Vagina (tissue), 2 donors: ENCODE measurements at places on chromosomes 5 and 9. TPM values are rescaled to one million over a fixed set of nuclear protein-coding genes. Genes with fewer than 3 reads are reported as not detected.
A peak's percentile ranks its signal among the peaks of the same experiment; 100 is the strongest.

Gene CTXN3
- total RNA-seq: not detected

Gene TMEM174
- total RNA-seq: not detected

Gene ATP10B
- total RNA-seq: 9.1 TPM

Gene PCDHGA6
- total RNA-seq: 6.4 TPM

Gene KIF27
- total RNA-seq: 6.1 TPM

Gene SLC36A2
- total RNA-seq: not detected

Gene SPINK7
- 65.3 TPM for total RNA-seq

GRCh38 chr5:114726131-114726530, 364.3 kb downstream of the KCNN2 start:
- DNase-seq: no peak

- no peak for DNase-seq
These were observed 120.4 kb upstream of the PTGER4 start for GRCh38 chr5:40559306-40559705.

- DNase-seq: no peak
These were observed 53.2 kb downstream of the ZNF474 start for GRCh38 chr5:122182491-122182921.

DNA sequence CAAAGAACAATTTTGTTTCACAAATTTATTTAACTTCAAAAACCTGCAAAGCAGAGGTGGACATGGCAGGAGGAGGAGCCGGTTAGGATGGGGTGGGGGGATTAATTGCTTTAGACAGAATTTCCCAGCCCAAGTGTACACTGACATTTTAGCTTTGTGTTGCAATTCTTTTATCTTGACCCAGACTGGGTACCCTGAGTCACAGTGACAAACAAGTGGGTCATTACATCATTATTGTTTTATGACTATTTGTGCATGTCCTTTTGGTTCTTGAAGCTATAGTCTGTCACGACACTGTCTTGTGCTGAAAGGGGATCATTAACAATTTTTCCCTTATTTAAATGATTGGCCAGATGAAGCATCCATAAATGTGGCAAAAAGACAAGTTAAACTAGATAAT, 84.5 kb upstream of the VCAN start:
- no peak for DNase-seq

DNA sequence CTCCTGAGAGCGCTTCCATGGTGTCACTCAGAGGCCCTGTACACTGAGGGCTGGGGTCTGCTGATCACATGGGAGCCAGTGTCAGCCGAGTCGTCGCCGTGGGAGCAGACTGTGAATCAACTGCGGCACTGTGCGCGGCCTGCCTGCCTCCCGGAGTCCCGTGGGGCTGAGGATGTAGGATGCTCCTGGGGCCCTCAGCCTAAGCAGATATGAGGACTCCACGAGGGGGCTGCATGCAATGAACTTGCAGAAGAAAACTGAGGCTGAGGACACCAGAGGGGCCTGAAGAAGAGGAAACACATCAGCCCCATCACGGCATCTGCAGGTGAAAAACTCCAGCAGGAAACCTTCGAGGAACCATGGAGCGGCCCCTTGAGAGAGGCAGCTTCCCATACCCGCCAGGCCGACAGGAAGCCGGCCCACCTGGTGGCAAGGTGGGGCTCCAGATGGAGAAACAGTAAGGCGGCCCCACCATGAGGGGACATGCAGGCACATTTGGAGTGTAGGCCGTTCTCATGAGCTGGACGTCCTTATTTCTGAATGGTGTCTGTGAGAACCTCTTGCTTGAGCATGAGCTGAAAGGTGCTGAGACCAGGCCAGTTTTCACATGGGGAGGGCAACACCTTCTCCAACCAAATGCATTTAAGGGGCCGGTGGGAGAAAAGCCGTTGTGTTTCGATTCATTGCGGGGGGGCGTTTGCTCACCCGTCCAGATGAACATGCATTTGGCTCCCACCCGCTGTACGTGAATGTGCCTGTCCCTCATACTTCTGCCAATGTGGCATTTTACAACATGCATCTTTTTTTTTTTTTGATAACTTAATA, 35.2 kb upstream of the ADAMTS2 start:
- DNase-seq: no peak

- no peak for DNase-seq
These were observed 37.2 kb downstream of the HEXB start for GRCh38 chr5:74722271-74722670.

DNA sequence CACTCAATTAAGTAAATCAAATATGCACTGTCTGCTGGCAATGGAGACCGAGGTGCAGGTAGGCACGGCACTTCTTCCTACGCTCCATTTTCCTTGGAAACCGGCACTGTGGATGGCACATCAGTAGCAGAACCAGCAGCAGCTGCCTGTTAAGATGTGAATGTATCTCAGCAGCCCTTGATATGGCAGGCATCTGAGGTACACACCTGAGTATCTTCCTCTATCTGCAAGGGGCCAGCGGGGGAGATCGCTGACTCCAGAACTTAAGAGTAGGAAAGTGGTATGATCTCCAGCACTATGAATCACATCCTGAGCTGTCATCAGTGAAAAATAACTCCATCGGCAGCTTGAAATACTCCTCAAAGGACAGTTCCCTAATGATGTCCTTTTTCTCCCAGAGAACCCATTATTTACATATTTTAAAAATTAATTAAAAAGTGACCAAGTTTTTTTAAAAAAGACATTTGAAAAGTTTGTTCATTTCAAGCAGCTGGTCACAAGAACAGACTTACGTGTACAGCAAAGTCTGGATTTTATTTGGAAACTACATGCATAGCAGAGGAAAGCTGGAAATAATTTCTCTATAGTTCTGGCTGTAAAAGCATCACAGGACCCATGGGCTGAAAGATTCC, 97.1 kb downstream of the ADAMTS12 start:
- DNase-seq: no peak

DNA sequence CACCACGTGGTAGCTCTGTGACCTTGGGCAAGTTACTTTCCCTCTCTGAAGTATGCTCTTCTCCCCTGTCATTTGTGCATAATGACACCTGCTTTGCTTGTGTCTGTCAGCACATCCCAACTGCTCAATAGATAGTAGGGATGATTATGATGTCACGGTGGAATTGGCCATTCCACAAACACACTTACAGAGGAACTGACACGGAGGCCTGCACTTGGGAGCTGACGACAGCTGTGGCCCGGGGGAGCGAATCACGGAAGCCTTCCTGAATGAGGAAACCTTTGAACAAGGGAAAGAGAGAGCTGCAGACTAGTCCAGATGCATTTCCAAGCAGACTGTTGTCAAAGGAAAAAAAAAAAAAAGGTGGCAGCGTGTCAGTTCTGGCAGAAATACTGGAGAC, 21.0 kb downstream of the TLX3 start:
- DNase-seq: no peak

GRCh38 chr5:5613261-5613990, 190.9 kb downstream of the ICE1 start:
- no peak for DNase-seq

- DNase-seq: no peak
These were observed 49.2 kb downstream of the NACC2 start for GRCh38 chr9:136045595-136046553.

- DNase-seq: no peak
These were observed 299.6 kb downstream of the FBXL7 start for GRCh38 chr5:15799612-15800011.

- no peak for DNase-seq
These were observed at the start of gene ASS1 for GRCh38 chr9:130444565-130445221. Gene ASS1 (plus strand): TSS chr9:130444961. CDS start chr9:130452229, 7,268 bp downstream.

- DNase-seq: no peak
These were observed 56.0 kb downstream of the TEK start for GRCh38 chr9:27165068-27165467.

GRCh38 chr5:136279314-136279713, 86.0 kb downstream of the TRPC7 start:
- DNase-seq: no peak

DNA sequence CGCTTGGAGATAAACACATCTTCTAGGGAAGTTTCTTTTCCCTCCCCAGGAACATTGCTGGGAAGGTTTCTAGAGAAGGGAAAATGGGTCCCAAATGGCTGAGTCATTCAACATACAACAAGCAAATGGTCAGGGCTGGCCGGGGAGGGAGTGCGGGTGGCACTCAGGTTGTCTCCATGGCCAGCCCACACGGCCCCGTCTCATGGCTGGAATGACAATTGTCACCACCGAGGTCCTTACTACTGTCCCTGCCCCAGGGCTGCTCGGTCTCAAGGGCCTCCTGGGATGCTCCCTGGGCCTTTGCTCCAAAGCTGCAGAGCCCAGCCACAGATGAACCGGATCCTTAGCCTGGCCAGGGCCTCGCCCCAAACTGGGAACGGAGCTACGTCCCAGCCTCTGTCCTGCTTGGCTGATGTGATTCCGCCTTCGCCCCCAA, 121.9 kb downstream of the FGF18 start:
- peak; percentile 72 for DNase-seq
